ENCODE measurements at places on chromosomes 3 and 15.

- no peak for DNase-seq
Observed at GRCh38 chr3:11240496-11240895, 31.7 kb upstream of the ATG7 start.

- peak; percentile 42 for DNase-seq
Observed at GRCh38 chr3:142586803-142587406, 8.4 kb upstream of the ATR start.

- no peak for DNase-seq
Observed at GRCh38 chr3:27628026-27628750, 93.9 kb downstream of the EOMES start.

DNA sequence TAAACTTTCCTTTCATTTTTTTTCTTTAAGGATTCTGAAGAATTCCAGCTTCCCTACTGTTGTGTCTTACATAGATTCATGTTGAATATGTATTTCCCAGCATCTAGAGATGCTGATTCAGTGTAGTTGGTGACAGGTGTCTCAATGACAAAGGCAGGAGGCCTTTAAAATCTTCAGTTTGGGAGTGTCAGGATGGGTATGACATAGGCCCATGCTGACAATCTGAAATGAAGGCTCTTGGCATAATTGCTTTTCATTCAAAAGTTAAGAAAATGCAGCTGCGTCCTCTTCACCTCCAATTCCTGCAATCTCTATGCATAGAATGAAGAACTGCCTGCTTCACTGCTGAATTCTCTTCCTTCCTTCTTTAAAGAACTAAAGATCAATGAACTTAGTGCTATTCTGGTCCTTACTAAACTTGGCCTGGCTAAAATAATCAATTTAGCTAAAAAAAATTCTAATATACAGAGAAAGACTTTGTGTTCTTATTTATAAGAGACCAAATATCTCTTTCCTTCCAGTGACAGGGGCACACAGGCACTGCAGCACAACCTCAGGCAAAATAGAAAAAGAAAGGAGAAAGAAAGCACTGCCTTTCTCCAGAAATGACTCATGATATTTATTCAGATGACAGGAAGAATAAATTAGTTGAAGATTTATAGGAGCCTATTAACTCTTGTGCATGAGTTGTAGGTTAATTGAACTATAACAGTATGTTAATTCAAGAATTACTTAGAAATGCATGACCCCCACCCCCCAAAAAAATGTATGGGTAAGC lies 152.6 kb upstream of the GBE1 start:
- no peak for DNase-seq

DNA sequence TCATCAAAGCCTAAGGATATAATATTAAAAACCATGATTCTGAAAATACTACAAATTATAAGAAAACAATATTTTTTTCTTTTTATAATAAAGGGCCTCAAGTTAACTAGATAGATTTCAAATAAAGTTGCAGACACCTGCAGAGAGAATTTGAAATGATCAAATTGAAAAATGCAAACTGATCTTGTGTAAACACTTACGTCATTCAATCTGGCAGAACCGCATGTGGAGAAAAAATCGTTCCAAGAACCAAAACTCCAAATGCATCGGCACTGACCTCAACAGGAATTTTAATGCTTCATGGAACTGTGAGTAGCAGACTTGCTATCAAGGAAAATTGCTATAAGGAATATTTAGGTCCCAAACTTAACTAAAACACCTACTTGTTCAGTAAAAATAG lies 17.2 kb downstream of the CPA3 start:
- peak; percentile 62 for DNase-seq

DNA sequence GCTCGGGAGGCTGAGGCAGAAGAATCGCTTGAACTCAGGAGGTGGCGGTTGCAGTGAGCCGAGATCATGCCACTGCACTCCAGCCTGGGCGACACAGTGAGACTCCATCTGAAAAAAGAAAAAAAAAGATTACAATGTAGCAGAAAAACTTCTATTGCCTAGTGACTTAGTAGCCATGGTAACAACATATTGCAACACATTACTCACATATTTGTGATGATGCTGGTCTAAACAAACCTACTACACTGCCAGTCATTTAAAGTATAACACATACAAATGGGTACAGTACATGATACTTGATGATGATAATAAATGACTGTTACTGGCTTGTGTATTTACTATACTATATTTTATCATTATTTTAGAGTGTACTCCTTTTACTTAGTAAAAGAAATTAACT lies 125.6 kb downstream of the PLOD2 start:
- no peak for DNase-seq

GRCh38 chr15:25418202-25418601 lies 20.6 kb downstream of the UBE3A start:
- no peak for DNase-seq

DNA sequence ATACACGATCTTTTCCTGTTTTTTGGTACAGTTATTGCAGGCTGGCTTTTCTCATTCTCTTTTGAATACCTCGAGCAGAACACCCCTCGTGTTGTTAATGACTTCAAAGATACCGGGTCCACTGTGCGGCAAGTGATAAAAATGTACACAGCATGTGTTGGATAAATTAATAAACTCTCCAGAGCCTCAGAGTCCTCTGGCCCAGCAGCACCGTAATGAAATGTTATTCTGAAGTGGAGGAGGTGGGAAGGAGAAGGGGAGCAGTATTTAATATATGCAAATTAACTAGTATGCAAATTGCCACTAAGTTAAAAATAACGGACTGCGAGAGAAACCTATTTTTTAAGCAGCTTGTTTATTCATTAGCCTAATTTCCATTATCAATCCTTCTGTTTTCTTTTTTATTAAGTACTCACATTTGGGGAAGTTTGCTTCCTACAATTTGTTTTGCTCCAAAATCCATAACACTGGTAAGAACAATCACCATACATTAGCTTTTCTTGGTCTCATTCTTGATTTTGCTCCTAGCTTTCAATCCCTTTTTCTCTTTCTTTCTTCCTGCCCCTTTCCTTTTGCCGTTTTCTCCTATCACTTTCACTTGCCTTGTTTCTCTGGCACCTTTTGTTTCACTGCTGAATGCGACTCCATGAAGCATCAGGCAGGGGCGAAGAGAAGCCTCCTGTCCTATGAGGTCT lies 462.3 kb upstream of the PPP2R3A start:
- DNase-seq: no peak
